ENCODE measurements at places on chromosomes 5 and 9. TPM values are rescaled to one million over a fixed set of nuclear protein-coding genes. Genes with fewer than 3 reads are reported as not detected.

The HTR1A gene
- total RNA-seq = not detected

The ARHGEF28 gene
- 106 TPM for total RNA-seq

The WNK2 gene
- total RNA-seq = not detected

The WWC1 gene
- total RNA-seq = under 0.01 TPM

The AGXT2 gene
- total RNA-seq = not detected

The PCDHB2 gene
- total RNA-seq = 3.5 TPM

The CYLC2 gene
- total RNA-seq = not detected

The MARCHF3 gene
- total RNA-seq = 59.3 TPM
